ENCODE measurements at places on chromosomes 1 and 21. TPM values are rescaled to one million over a fixed set of nuclear protein-coding genes. Genes with fewer than 3 reads are reported as not detected.

DNA sequence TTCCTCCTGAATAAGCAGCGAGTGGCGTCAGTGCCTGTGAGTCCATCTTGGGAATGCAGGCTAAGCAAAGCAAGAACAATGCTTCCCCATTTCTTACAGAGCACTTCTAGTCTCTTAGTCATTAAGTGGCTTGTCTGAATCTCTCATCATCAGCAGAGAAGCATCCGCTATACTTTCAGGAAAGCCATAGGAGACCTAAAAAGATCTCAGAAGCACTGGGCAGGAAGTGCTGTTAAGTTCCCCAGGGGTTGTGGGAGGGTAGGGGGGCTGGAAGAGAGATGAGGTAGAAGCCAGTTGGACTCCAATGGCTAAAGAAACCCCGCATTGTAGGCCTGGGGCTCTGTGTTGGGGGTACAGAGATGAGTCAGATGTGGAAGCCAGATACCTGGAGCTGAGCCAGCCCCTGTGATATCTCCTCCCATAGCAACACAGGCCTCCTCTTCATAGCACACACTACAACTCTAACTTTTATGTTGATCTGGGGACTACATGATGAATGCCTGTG is 44.9 kb downstream of the SYT6 start:
- no peak for DNase-seq

DNA sequence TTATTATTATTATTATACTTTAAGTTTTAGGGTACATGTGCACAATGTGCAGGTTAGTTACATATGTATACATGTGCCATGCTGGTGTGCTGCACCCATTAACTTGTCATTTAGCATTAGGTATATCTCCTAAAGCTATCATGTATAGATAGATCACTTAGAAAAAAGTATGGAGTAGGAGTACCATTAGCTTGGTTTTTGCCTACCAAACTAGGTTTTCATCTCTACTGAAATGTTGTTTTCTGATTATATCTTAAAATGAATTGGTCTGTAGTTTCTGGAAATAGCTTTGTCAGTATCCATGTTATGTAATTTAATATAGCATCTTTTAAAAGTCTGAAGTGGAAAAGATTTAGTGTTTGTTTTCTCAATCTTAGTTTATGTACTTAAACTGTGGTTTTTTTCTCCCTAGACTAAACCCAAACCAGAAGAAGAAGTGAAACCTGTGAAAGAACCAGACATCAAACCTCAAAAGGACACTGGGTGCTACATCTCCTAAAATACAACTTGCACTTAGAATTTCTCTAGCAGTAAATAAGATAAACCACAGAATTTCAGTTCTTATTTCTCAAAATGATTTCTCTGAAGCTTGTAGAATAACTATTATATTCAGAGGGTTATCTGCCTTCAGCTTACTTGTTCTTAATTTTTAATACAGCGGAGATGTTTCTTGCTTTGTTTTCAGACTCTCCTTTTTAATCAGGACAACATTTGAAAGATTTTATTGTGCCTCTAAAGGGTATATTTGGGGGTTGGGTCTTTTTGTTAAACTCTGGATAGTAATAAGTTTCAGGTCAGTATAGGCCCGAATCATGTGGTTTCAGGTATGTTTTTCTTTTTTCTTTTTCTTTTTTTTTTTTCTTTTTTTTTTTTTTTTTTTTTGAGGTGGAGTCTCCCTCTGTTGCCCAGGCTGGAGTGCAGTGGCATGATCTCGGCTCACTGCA is 4.5 kb upstream of the FAM177B start:
- DNase-seq = no peak

GRCh38 chr1:248739572-248740205 is 15.9 kb downstream of the LYPD8 start:
- no peak for DNase-seq

GRCh38 chr1:210072129-210072528 is 134.1 kb downstream of the SYT14 start:
- no peak for DNase-seq

GRCh38 chr1:12112711-12113161 is 49.6 kb downstream of the TNFRSF8 start:
- DNase-seq = no peak

Gene TRPM2
- 1.2 TPM for total RNA-seq

Data from CD8-positive, alpha-beta T cell (primary cell).